ENCODE measurements at places on chromosomes 7 and 10. TPM values are rescaled to one million over a fixed set of nuclear protein-coding genes. Genes with fewer than 3 reads are reported as not detected.

FEZF1 gene
- 0.04 TPM for polyA plus RNA-seq

ARID5B gene
- 9.0 TPM for polyA plus RNA-seq

ANKRD22 gene
- 2.6 TPM for polyA plus RNA-seq

VGF gene
- polyA plus RNA-seq: 0.09 TPM

PRLHR gene
- polyA plus RNA-seq: not detected

HOXA6 gene
- not detected for polyA plus RNA-seq

All from spleen (tissue), 13 donors.